ENCODE measurements at places on chromosomes 4 and X.

DNA sequence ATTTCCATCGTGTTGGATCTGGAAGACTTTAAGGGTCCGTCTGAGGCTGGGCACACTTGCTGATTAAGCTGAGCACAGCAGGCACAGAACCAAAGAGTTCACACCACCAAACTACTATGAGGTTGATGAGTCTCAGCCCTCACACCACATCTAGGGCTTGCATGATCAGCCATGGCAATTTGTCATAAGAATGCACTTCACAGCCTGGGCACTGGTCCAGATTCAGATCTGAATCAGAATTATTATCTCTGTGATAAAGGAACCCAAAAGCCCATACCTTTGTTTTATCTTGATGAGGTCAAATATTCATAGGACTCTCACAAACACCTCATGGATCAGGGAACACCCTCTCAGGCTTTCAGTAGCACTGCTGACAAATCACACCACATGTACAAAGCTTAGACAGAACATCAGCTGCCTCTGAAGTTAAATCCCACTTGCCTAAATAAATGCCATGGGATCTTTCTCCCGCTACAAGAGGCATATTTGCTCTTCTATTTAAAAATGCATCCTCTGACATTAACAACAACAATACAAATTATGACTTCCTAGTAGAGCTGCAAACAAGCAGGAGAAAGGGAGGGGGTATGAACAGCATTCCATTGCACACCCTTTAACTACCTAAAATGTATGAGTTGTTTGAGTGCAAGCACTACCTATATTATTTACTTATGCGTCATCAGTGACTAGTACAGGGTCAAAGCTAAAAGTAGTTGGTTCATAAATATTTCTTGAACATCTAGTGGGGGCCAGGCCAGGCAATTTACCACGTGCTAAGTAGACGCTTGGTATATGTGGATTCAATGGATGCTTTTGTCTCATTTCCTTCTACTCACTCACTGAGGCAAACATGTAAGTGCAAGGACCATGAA, 186.3 kb upstream of the FGF13 start:
- no peak for DNase-seq

GRCh38 chr4:16669036-16669435, 229.4 kb downstream of the LDB2 start:
- no peak for DNase-seq

GRCh38 chr4:76610751-76611547, 175.9 kb downstream of the SHROOM3 start:
- DNase-seq = no peak

GRCh38 chrX:3231766-3232165, 114.7 kb downstream of the MXRA5 start:
- DNase-seq = no peak

DNA sequence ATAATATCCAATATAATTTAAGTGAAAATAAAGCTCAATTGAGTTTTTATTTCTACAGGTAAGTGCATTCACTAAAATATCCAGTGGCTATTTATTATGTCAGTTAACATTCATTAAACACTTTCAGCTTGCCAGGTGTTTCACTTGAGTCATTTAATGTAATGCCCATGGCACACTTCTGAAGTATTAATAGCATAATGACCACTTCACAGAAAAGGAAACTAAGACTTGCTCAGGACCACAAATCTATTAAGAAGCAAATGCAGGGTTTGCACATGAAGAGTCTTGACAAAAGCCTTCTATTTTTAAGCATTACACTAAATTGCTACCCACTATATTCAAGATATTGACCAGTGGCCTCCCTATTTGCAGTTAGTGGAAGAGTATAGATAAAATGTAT, 612.7 kb downstream of the KCTD8 start:
- DNase-seq = no peak

GRCh38 chr4:122777846-122778673, 45.6 kb downstream of the BBS12 start:
- no peak for DNase-seq

DNA sequence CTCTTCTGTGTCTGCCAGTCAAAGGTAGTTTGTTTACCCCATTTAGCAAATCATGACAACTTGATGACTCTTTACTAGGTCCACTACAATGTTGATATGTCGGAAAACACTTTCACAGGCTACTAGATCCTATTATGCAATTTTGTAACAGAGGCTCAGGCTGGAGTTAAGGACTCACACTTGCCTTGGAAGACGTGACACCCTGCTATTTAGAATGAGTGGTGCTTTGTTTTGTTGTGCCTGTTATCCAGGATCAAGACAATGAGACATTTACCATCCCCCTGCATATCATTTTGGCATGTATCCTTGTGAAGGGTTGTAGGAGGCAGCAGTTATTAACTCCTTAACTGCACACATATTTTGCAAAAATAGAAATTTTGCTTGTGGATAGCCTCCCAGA, 263.7 kb downstream of the IL1RAPL1 start:
- no peak for DNase-seq

- no peak for DNase-seq
Observed at GRCh38 chrX:118884552-118885138, 61.0 kb downstream of the ZCCHC12 start.

DNA sequence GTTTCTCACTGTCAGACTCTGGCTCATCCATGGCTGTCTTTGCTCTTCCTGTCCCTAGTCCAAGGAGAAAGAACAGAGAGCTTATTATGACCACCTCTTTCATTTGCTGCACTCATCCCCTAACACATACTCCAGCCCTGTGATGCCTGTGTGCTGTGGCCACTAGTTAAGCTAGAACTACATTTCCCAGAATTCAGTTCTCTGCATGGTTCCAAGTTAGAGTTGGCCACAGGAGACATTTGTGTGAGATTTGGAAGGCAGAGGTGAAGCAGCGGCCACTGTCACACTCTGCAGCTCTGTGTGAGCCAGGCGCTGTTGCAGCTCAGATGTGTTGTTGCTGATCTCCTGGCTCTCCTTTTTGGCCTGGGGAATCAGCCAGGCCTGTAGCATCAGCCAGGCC, 188.2 kb upstream of the ATP6AP2 start:
- no peak for DNase-seq

DNA sequence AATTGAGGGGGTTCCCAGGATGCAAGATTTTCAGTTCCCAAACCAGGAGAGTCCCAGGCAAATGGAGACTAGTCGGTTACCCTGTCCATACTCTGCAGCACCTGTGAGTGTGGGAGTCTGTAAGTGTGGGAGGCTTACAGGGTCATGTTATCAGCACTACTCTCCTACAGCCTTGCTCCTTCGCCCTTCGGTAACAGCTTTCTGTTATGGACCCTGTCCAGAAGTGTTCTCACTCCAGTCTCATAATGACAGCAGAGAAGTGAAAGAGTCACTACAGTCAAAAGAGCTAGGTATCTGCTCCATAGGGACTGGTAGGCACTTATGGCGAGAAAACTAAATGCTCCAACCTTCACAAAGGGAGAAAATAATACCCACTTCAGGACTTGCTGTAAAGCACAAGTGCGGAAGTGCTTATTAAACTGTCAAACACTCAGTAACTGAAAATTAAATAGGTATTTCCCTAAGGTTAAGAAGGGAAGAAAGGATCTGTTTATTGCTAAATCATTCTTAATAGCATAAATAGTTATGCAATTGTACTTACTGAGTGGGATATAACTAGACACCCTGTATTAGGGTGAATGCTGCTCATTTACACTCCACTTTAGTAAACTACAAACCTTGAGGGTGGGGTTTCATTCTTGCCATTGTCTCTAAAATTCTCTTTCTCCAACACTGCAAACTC, 2.7 kb upstream of the ADH7 start:
- no peak for DNase-seq

- no peak for DNase-seq
Observed at GRCh38 chrX:134551376-134552048, 91.5 kb downstream of the HPRT1 start.

DNA sequence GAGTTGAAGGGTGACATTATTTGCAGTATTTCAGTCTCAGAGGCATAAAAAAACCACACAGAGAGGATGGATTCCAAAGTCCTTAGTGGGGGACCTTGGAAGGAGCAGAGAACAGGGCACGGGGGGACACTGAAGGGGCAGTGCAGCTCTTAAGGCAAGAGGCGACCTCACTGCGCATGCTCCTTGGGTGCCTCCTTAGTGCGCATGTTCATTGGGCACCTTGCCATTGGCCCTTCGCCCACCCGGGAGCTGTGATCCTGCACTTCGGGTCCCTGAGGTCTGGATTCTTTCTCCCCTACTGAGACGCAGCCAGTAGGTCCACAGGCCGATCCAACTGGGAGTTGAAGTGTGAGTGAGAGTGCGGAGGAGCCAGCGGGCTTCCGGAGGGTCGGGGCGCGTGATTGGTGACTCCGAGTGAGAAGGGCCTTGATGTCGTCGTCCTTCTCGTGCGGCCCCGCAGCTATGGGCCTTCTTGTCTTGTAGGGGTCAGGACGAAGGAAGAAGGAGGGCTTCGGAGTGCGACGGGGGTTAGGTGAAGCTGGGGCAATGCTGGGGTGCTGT, at the start of gene XAGE5:
Gene XAGE5 (plus strand): TSS at position 223 of the 561 bp plus-strand sequence. CDS start 1,280 bp downstream, outside the sequence.
- DNase-seq = no peak

All from activated CD4-positive, alpha-beta T cell treated with anti-CD3 and anti-CD28 coated beads, Interleukin-2, Interleukin-6, amounts not matched to agents 100 ng/mL and 50 ng/mL, durations not matched to agents 16 hours and 8 hours (primary cell).